ENCODE measurements at places on chromosomes 1 and 21.
A peak's percentile ranks its signal among the peaks of the same experiment; 100 is the strongest.

DNA sequence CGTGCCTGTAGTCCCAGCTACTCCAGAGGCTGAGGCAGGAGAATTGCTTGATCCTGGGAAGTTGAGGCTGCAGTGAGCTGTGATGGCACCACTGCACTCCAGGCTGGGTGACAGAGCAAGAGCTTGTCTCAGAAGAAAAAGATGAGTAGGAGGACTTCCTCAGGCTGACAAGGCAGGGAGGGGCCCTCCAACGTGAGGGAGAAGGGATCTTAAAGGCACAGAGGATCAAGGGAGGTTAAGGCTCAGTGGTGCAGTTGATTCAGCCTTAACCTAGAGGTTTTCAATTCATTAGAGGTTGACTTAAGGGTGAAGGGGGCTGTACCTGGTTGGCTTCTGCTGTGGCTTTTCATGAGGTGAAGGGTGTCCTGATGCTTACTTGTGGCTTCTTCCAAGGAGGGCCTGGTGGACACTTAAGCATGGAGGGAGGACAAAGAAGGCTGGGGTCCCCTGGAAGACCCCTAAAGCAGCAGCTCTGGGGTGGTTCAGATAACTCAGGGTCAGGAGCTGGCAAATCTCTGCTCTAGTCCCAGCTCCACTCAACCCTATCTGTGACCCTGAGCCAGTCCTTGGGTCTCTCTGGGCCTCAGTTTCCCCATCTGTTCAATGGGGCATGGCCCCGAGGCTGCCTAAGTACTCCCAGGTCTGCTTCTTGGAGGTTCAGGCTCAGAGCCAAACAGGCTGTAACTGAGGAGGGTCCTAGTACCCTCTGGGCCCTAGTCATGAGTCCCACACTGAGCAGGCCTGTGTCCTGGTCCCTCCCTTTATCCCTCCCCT, 6.3 kb downstream of the EXTL1 start:
- DNase-seq: no peak

GRCh38 chr21:44889625-44890337, 16.3 kb upstream of the PTTG1IP start:
- DNase-seq: no peak

DNA sequence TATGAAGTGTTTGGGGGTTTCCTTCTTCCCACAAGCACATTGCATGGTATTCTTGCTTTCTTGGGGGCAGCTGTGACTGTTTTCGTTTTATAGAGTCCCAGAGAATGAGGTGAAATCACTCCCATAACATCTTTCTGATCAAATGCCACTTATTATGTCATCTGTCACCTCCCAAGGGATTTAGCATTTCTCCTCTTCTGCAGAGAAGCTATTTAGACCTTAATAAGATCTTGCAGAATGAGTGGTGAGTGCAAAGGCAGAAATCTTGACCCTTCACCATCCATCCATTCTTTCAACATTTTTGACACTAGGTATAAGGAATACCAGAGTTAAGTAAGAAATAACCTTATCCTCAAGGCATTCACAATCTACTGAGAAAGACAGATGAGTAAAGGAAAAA, 318.6 kb upstream of the POU3F1 start:
- no peak for DNase-seq

DNA sequence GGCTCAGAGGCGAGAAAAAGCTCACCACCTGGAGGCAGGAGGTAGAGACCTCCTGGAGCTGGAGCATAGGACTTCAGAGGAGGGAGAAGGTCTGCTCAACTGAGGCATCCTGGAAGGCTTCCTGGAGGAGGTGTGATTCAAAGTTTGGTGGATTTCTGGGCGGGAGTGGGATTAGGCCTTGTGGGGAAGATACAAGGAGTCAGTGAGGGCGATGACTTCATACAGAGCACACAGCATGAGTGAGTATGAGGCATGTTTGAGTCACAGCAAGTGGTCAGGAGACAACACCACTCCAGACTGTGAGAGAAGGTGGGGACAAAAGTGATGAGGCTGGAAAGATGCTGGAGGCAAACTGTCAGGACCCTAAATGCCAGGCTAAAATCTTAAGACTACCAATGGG, 77.6 kb downstream of the MATN1 start:
- peak; percentile 29 for DNase-seq

GRCh38 chr1:147669469-147670318, 630 bp downstream of the ACP6 start:
- DNase-seq: peak; percentile 17

GRCh38 chr1:68383092-68383491, 66.7 kb downstream of the RPE65 start:
- DNase-seq: no peak

DNA sequence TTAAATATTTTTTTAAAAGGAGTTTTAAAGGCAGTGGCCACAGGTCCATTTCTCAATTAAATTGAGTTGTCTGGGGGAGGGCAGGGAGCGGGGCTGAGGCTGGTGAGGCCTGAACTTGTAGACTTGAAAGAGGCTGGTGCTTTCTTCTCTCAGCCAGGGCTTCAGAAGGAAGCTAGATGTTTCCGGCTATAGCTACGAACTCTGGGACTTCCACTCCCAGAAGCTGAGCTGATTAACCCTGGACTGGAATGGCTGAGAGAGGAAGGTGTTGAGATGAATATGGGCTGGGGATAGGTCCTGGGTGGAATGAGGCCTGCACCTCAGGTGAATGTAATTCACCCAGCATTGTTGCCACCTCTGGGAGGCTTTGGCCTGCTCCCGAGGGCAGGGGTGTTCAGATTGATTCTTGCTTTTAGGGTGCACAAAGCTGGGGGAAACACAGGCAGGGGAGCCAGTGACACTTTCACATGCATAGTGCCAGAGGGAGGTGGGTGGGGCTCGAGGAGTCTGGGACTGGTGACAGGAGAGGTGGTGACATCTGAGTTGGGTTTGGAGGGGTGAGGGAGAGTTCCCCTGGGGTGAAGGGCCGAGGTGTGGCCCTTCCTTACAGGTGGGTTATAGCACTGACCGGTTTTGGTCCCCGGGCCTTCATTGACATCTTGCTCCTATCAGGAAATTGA, 18.2 kb downstream of the LDLRAP1 start:
- DNase-seq: no peak

DNA sequence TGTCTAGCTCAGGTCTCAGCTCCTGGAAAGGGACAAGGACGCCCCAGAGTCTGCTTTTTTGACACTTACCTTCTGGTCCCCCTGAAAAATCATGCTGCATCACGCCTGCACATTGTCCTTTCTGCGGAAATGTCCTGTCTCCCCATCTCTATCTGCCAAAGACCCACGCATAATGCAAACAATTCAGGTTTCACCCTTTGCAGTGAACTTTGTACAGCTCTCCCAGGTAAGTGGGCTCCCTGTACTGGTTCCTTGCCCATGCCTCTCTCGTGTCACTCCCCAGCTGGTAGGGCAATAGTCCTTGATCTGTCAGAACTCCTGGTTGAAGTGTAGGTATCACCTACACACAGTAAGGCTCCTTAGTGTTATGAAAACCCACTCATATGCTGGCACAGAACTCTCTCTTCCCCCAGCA, 102.9 kb upstream of the IRF2BP2 start:
- DNase-seq: no peak

DNA sequence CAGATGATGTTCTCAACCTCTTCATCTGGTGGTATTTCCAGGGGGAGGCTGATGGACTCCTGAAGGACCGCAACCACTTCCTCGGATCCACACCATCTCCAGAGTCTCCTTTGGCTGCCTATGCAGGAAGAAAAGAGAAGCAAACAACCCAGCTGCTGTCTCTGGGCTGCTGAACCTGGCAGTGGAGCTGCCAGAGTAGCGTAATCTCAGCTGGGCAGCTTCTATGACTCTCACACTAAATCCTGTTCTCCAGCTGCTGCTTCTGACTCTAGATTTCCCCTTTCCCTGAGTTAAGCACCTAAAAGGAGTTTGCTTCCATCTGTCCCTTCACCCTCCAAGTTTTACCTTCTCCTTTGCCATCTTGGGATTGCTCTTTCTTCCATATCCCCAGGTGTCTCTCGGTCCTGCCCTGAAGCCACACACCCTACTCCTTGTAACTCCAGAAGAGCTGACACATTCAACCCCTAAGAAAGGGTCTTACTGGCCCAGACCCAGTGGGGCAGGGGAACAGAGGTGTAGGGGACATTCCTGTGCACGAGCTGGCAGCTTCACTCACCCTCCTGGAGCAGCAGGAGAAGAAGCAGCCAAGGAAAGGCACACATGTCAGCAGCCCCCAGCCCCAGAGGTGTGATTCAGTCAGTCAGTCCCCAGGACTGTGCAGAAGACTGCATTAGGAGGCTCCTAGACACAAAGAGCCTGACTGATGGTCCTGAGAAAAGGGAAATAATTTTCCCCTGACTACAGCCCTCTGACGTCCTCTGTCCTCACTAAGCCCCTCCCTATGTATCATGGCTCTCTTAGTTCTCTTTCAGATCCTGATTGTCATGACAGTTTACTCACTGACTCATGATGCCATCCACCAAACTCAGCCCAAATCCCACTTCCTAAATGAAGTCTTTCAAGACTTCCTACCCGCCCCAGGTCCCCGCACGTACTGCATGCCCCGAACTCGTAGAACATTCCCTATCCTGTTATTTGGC, at the start of gene SLAMF9:
Gene SLAMF9, minus strand, starts transcription at position 702 of the 980 bp plus-strand sequence. Its CDS starts 100 bp downstream, at position 602.
- peak; percentile 48 for DNase-seq

DNA sequence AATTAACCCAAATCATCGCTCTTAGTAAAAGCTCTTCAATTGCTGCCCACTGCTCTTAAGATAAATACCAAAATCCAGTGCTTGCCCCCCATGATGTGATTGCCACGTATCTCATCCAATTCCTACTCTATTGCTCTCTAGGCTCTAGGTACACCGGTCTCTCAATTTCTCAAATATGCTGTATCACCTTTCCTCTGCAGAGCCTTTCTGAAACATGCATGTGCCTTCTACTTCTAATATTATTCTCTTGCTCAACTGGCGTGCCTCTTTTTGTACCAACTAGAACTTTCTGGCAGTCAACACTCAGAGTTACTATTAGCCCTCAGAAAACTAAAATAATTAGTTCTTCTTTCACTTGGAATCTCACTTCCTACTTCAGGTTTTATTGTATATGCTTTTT, 111.7 kb upstream of the LBR start:
- DNase-seq: no peak

- DNase-seq: peak; percentile 46
These were observed 6.6 kb downstream of the SORT1 start for GRCh38 chr1:109391157-109391556.

DNA sequence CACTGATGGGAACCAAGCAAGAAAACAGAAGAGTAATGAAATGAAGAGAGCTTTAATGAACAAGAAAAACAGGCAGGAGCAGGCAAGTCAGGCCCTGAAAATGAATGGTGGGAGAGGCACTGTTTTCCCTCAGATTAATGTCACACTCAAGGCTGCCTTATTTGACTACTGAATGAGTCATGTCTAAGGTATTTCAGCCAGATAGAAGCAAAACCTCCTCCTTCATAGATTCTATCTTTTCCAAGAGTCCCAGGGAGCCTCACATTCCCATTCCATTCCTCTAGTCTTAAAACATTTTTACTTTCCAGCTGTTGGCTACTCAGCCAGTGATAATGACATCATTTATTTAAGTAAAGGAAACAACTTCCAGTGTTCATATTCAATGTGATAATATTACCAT, 228.4 kb upstream of the NRIP1 start:
- DNase-seq: peak; percentile 96

GRCh38 chr1:47859092-47859743, 138.0 kb downstream of the TRABD2B start:
- no peak for DNase-seq

Measured in fibroblast of upper back skin (primary cell).